Right ventricle myocardium inferior (tissue), 1 donor: ENCODE measurements at places on chromosomes 4 and X. TPM values are rescaled to one million over a fixed set of nuclear protein-coding genes. Genes with fewer than 3 reads are reported as not detected.

ALAS2 gene
- 0.68 TPM for total RNA-seq

POU3F4 gene
- not detected for total RNA-seq

PASD1 gene
- not detected for total RNA-seq

CDKL2 gene
- total RNA-seq: 0.11 TPM

ZBED1 gene
- total RNA-seq: 64.8 TPM

KLHL4 gene
- total RNA-seq: 0.89 TPM

GPC3 gene
- total RNA-seq: 8.5 TPM

LIMCH1 gene
- 294 TPM for total RNA-seq

CCSER1 gene
- 12.9 TPM for total RNA-seq

BRS3 gene
- total RNA-seq: not detected

PRRG1 gene
- 15.9 TPM for total RNA-seq

SCARB2 gene
- total RNA-seq: 102 TPM

CCKAR gene
- total RNA-seq: not detected

EOLA1 gene
- total RNA-seq: 32.5 TPM

WDR17 gene
- total RNA-seq: 0.43 TPM

CRLF2 gene
- total RNA-seq: not detected

TCP11X2 gene
- not detected for total RNA-seq

TEX13C gene
- total RNA-seq: not detected

DMP1 gene
- not detected for total RNA-seq

RPA4 gene
- total RNA-seq: 0.19 TPM

FAM133A gene
- not detected for total RNA-seq

PCYT1B gene
- not detected for total RNA-seq

RBMX2 gene
- total RNA-seq: 9.9 TPM

UGT2B10 gene
- not detected for total RNA-seq

EXOC1L gene
- total RNA-seq: not detected

S100P gene
- not detected for total RNA-seq

NPY2R gene
- not detected for total RNA-seq

FHIP1A gene
- 18.5 TPM for total RNA-seq

SOD3 gene
- total RNA-seq: 63.4 TPM

TLR2 gene
- total RNA-seq: 4.4 TPM

SPON2 gene
- 22.6 TPM for total RNA-seq

HSFX4 gene
- not detected for total RNA-seq

SLC7A11 gene
- total RNA-seq: 0.46 TPM

GLRA3 gene
- not detected for total RNA-seq

ASB12 gene
- 2.5 TPM for total RNA-seq

NCAPG gene
- total RNA-seq: 1.2 TPM

RTL3 gene
- total RNA-seq: 0.08 TPM

TACC3 gene
- total RNA-seq: 7.0 TPM

MAGEA2B gene
- not detected for total RNA-seq

EPGN gene
- 0.19 TPM for total RNA-seq

ARX gene
- total RNA-seq: not detected

LNX1 gene
- total RNA-seq: 11.2 TPM

LRAT gene
- not detected for total RNA-seq
